Naive thymus-derived CD4-positive, alpha-beta T cell (primary cell): ENCODE measurements at places on chromosomes 12 and 14. TPM values are rescaled to one million over a fixed set of nuclear protein-coding genes. Genes with fewer than 3 reads are reported as not detected.
A peak's percentile ranks its signal among the peaks of the same experiment; 100 is the strongest.

Gene KLRF2
- polyA plus RNA-seq: not detected

Gene PPFIA2
- polyA plus RNA-seq: not detected

Gene SLC17A8
- polyA plus RNA-seq: not detected

Gene RHOJ
- not detected for polyA plus RNA-seq

Gene ESPL1
- polyA plus RNA-seq: not detected

- DNase-seq: no peak
Measured at GRCh38 chr14:105107351-105107750, 42.1 kb upstream of the GPR132 start.

GRCh38 chr14:20622816-20623291, 18.6 kb downstream of the OR6S1 start:
- DNase-seq: no peak

DNA sequence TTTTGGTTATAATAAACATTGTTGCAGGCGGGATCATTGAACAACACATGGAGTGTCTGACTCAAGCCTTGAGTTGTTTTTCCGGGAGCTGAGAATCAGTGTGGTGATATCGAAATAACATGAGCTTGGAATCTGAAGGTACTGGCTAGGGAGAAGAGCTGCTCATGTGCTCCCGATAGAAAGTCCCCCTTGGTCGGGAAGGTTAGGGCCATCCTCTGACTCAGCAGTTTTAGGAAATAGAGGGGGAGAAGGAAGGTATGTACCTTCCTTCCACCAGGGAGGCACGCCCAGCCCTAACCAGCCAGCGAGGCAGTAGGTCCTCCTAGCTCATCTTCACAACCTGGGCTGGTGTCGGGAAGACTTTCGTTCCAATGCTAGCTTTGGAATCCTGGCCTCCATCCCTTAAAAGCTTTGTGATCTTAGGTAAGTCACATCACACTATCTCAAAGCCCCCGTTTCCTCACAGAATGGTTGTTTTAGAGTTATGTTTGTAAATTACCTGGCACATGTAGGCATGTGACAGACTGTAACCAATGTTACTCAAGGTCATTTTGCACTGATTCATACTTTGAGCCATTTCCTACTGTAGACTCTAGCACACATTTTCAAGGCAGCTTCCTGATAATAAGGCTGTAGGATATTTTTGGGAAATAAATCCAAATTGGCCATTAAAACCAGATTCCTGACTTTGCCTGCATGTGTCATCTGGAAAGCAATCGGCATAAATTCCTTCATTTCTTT, 1.9 kb upstream of the RAB35 start:
- DNase-seq: no peak

GRCh38 chr12:12899530-12900380, 8.4 kb downstream of the GPRC5A start:
- DNase-seq: no peak

- DNase-seq: no peak
Measured at GRCh38 chr12:94793191-94793595, 142.8 kb upstream of the TMCC3 start.

GRCh38 chr12:13981990-13982389, 588 bp upstream of the GRIN2B start:
- DNase-seq: no peak

- no peak for DNase-seq
Measured at GRCh38 chr14:94332587-94332986, 9.5 kb upstream of the SERPINA6 start.

- DNase-seq: no peak
Measured at GRCh38 chr14:49975799-49976198, 82.9 kb downstream of the ARF6 start.

- DNase-seq: no peak
Measured at GRCh38 chr14:99502989-99503421, 21.8 kb downstream of the CCNK start.

GRCh38 chr14:39740454-39740853, 308.2 kb upstream of the FBXO33 start:
- DNase-seq: no peak

DNA sequence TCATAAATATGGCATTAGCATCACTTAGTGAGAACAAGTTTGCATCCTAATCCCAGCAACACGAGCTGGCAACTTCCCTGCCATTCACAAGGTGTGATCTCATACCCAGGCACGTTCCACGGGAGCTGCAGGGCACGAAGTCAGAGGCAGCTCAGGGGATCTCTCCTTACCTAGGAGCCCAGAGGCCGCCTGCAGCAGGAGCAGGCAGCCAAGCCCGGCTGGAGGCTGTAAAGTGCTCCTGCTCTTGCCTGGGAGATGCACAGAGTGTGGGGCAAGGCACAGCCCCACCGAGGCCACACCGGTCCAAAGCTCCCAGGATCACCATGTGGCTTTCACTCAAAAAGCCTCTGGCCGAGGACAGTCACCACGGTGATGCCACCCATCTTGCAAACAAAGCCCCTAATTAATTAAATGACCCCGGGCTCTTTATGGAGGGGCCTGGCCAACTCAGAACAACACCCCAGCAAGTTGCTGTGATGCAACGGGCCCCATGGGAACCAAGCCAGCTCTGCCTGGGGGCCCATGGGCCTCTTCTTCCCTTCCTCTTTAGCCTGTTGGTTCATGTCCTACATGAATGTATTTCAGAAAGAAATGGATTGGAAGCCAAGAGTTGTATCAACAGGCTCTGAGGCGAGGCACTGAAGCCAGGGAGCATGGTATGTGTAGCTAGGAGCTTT, 26.5 kb downstream of the NUAK1 start:
- DNase-seq: no peak

DNA sequence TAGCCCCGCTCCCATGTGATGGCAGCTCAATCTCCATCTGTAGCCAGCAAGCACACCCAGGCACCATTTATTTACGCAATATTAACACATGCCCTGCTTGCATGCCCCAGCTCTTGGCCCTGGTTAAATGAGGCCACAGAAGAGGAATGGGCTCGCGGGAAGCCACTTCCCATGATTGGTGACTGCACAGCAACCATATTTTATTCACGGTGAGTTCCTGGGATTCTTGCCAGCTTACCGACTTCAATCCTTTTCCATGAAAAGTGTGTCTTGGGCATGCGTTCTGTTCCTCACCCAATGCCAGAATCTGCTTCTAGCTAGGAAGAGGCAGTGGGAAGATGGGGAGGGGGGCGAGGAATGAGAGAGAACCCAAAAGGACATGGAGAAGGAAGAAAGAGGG, 54.7 kb downstream of the PITPNM2 start:
- no peak for DNase-seq

- no peak for DNase-seq
Measured at GRCh38 chr14:105059035-105059924, 6.0 kb downstream of the GPR132 start.

GRCh38 chr12:79850610-79851299, 84.1 kb downstream of the PPP1R12A start:
- DNase-seq: no peak

GRCh38 chr12:51695241-51696010, 104.4 kb downstream of the SCN8A start:
- no peak for DNase-seq

DNA sequence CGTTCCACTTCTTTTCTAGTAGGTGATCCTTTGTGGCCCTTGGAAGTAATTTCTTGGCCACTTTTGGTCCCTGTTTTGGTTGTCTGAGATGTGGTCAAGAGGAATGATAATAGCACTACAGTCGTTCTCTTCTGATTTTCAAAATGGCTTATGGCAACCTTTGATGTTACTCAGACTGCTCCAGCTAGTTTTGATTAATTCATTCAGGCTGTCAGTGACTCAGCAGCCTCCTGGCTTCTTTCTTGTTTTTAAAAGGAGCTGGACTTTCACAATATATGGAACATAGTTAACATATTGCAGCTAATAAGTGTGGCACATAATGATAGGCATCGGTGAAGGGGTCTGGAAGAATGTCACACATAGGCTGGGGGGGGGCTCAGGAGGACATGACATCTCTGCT, 47.3 kb downstream of the WDR20 start:
- no peak for DNase-seq

GRCh38 chr12:75177997-75178396, 31.6 kb downstream of the KCNC2 start:
- DNase-seq: no peak

- DNase-seq: no peak
Measured at GRCh38 chr12:40769846-40770245, 77.6 kb downstream of the CNTN1 start.

GRCh38 chr12:67222302-67222701, 46.9 kb upstream of the CAND1 start:
- no peak for DNase-seq

GRCh38 chr12:101854747-101855146, 22.6 kb upstream of the DRAM1 start:
- no peak for DNase-seq

- no peak for DNase-seq
Measured at GRCh38 chr14:95023886-95024285, 133.4 kb downstream of the DICER1 start.

GRCh38 chr14:64503434-64504309, at the start of gene ZBTB25:
TSS of gene ZBTB25 (minus strand) at chr14:64503838. CDS start at chr14:64490533, 13,305 bp downstream.
- DNase-seq: peak; percentile 98

DNA sequence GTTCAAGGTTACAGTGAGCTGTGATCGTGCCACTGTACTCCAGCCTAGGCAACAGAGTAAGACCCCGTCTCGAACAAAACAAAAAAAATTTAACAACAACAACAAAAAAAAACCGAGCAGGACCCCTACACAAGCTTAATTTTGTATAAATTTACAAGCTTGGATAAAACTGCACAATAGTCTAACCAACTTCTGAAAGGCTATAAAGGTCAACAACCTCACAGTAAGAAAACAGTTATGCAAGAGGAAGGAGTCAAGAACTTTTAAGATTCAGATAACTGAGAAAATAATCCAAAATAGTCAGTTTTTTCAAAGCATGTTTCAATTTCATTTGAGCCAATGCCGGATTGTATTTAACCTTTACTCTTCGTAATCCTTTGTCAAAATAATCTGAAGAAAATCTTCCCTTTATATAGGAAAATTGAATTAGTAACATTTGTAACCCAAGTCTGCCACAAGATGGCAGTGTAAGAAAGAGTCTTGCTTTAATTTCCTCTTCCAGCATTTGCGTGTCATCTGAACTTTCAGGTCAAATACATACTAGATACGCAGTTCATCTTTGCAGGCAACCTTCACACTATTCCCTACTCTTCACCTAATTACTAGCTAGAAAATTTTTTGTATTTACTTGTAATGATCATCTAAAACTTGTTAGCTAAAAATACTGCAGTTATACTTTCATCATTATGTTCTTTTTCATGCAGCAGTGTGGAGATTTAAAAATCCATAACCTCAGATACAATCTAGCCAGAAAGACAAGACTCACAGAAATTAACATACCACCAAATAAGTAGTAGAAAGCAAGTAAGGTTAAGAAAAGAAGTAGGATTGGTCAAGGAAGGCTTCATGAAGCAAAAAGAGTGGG, 5.8 kb downstream of the CCNB1IP1 start:
- DNase-seq: peak; percentile 44

DNA sequence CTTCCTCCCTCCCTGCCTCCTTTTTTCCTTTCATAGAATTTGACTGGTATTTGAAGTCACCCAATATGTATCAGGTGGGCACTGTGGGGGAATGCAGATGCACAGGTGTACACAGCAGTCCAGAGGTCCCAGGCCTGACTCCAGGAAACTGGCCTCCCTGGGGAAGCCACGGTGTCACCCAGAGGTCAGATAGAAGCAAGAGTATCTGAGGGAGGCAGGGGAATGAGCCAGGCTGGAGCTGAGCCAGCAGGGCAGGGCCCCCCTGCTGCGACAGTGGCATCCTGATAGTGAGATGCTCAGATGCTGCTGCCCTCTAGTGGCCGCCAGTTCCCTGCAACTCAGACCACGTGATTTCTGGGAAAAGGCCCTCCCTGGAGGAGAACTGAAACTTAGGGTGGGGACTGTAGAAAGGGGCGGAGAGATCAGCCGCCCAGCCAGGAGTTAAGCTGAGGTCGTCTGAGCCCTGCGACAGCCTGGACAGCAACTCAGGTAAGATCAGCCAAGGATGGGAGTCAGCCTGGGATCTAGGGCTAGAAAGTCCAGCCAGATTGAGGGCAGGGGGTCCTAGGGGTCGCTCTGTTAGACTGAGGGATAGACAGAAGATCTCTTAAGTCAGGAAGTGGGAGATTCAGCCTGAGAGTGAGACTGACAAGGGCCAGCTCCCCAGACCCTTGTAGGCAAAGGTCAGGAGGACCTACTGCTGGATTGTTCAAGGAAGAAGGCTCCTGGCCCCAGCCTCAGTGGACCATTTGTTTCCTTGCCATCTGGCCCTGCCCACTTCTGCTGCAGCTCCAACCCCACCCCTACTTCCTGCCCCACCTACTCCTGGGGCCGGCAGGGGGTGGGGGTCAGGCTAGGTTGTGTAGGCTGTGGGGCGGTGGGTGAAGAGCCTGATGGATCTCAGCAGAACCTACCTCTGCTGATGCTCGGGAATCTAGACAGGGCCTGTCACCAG, at the start of gene IRF9:
Gene IRF9 (plus strand): TSS at position 416 of the 955 bp plus-strand sequence. CDS start 880 bp downstream, outside the sequence.
- DNase-seq: peak; percentile 96

- DNase-seq: no peak
Measured at GRCh38 chr14:84807673-84808072, 722.3 kb upstream of the FLRT2 start.

DNA sequence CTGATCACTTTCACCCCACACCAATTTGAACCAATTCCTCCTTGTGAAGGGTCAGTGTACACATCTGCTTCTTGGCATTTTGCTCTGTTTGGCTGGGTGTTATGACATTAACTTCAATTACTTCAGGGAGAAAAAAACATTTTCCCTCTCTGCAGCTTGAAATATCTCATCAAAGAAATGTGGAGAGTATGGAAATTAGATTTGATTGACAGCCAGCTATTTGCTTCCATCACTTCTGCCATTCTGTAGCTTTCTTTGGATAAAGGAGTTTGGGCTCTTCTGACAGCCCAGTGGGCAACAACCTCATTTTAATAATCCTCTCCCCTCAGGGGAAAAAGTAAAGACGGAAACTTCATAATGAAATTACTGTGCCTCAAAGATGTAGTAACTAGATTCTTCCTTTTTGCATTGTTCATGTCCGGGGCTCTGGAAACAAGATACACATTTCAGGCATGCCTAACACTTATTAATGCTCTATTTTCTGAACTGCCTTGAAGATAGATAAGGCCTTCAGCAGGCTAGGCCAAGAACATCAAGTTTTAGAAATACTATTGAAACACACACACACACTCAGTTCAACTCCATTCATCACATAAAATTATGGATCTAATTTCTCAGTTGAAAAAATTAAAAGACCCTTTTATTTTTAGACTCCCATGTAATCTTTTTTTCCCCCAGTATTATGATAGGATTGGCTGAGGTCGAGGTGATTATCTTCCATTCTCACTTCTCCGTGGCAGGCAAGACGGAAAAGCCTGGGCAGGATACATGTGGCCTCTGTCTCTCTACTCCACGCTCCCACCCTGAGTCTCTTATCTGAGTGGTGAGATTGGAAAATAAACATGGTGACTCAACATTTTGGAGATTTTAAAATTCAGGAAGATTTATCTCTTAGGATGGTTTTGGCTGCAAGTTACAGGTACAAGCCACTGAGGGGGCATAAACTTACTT, 10.3 kb upstream of the GPHB5 start:
- no peak for DNase-seq

DNA sequence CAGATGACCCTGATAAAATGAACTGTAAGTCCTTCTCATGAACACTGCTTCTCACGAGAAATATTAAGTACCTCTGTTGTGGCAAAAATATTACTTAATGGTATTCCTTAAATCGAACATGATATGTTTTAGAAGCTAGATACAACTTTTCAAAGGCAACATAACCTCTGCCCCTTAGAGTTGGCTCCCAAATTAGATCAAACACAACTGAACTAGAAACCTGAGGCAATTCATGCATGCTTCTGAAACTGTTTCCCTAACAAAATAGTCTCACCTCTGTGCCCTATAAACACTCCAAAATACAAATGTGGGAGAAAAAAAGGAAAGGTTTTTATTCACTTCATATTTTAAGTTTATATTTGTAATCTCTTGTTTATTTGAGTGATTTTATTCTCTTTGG, 121.6 kb downstream of the SLC16A7 start:
- DNase-seq: no peak

GRCh38 chr12:113825705-113826104, 140.4 kb downstream of the RBM19 start:
- no peak for DNase-seq
